Right hindlimb (tissue), 1 donor: ENCODE measurements at places on chromosomes 6 and 20.

- DNase-seq: no peak
Observed at GRCh38 chr6:132749111-132749510, 8.6 kb downstream of the VNN2 start.

- no peak for DNase-seq
Observed at GRCh38 chr6:143952060-143952778, 55.8 kb downstream of the PLAGL1 start.

DNA sequence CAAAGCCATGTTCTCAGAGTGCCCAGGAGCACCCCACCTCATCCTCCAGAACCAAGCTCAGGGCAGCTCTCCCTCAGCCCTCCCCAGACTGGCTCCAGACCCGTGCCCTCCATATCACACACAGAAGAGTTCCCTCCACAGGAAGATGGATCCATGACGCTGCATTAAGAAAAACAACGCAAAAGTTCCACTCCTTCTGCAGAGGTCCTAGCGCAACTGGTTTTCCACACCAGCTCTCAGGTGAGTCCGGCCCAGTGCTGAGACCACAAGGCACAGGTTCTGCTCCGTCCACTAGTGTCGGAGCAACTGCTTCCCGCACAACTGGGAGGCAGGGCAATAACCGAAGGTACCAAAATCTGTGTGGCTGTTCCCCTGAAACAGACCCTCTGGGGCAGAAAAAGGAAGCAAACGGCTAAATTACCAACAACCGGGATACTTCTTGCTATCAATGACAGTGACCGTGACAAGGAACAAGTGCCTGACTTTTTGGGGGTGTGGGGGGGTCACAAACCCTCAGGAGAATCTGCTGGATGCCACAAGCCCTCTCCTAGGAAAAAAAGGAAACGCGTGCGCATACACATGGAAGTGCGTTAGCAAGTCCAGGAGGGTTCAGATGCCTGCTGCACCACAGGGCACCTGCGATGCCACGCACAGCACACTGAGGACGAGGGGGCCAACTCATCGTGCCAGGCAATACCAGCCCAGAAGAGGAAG is 49.2 kb downstream of the MYH7B start:
- DNase-seq: peak; percentile 6

GRCh38 chr6:5851261-5851757 is 155.4 kb downstream of the NRN1 start:
- DNase-seq: peak; percentile 68

DNA sequence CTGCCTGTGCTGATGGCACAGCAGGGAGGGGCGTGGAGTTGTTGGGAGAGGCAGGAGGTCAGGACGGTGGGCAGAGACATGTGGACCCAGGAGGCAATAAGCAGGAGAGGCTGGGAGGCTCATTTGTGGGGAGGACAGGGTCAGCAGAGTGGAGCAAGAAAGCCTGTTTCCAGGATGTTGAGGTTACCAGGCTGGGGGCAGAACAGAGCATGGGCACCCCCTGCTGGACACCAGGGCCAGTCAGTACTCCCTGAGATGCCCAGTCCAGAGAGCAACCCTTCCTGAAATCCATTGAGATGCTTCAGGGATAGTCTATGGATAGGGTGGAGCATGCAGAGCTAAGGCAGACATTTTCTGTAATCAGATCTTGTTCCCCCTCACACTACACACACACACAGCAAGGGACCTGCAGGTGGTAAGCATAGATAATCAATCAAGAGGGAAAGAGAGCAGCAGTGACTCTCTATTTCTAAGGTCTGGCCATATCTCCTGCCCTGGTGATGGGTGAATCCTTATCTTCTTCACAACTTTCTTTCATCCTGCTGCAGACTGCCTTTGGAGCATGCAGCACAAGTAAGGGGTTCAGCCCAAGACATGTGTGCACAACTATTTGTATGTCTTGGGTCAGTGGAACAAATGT is 41.7 kb downstream of the MOCS1 start:
- peak; percentile 72 for DNase-seq

DNA sequence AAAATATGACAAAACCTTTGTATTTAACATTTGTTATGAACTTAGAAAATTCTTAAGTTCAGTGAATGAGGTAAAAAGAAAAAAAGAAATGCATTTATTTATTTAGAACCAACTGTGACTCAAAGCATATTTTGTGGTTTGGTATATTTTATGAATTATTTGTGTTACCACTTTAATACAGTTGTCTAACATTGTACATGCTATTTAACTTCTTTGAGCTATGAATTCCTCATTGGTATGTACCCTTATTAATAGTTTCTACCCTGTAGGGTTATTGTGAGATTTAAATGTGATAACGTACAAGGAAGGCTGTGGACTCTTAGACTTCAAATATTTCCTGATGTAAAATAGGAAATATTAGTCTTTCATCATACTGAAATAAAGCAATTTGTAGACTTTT is 162.6 kb downstream of the MMUT start:
- DNase-seq: no peak

- DNase-seq: no peak
Observed at GRCh38 chr6:106925948-106926347, 48.6 kb downstream of the CD24 start.

DNA sequence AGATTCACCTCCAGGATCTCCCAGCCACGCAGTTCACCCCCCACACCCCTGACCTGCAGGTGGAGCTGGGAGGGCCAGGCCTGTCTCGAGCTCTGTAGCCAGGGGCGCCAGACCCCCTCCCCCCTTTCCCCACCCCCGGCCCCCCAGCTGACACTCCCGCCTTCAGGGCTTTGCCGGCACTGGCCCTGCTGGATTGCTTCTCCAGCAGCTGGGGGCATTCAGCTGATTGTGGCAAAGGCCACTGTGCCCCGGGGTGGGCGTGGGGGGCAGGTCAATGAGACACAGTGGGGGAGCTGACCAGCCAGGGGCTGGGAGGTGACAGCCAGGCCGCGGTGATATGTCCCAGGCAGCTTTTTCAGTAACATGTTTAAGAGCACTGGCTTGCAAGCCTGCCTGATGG is 22.2 kb downstream of the ZBP1 start:
- DNase-seq: no peak

GRCh38 chr6:149723771-149724417 is 6.0 kb upstream of the LATS1 start:
- DNase-seq: no peak

- DNase-seq: no peak
Observed at GRCh38 chr6:25981568-25982263, 19.1 kb downstream of the TRIM38 start.

DNA sequence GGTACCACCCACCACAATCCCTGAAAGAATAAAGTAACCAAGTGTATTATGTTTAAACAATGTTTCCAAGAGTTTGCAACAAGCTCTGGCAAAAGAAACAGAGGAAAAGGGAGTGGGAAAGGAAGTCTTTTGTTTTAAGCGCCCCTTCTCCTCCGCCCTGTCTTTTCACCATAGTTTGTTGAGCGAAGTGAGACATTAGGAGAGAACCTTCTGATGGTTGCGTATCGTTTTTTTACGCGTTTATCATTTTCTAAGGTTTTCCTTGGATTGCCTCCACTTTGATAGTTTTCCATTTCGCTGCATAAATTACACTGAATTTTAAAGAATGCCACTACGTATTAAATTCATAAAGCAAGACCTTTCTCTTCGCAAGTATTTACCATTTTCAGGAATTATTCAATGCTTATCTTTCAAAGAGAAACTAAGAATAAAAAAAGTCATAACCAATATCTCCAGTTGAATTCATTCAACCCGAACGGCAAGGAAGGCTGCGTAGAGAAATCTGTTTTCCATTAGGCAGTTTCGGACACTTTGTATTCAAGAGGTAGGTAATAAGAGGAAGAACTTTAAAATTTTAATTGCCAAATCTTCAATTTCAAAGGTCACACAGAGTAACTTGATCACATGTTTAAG is 920 bp upstream of the EPHA7 start:
- no peak for DNase-seq

DNA sequence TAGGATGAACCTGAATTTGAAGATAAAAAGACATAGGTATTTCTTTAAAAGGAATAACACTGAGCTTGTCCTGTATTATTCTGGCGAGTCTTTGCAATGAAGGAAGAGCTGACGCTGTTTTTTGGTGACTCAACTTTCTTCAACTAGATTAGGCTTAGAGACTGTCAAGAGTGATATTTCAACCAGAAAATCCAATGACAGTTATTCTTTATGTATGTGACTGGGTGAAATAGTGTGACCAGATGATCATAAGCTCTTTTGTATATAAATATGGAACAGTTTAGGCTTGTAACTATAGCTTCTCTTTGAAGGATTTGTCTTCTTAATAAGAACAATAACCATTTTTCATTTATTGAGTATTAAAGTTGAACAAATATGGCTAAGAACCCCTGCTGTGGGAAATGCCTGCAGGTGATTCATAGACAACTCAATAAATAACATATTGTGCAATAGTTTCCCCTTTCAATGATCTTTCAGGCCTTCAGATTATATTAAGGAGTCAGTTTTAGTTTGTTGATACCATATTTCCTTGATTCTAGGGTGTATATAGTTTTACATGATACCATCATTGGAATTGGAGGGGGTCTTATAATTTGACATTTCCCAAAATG is 265.6 kb upstream of the JAG1 start:
- DNase-seq: no peak

DNA sequence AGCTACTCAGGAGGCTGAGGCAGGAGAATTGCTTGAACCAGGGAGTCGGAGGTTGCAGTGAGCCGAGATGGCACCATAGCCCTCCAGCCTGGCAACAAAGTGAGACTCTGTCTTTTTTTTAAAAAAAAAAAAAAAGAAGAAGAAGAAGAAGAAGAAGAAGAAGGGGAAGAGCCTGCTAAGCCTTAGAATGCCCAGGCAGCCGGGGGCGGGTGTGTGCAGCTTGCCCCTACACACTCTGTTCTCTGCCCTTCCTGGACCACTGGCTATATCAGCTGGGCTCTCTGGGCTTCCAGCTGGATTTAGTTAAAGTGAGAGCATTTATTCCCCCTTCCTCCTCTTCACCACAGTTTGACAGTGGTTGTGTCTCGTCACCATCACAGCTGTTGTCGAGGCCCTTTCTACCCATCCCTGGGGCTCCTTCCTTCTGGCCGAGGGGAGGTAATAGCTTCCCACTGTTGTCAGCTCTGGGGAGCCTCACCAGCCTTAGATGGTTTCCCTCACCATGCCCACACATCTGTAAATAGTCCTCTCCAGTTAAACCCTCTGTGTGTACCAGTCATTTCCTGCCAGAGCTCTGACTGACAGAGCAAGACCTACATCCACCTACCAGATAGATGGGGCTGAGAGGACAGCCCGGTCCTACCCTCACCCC is 77.6 kb downstream of the TRERF1 start:
- DNase-seq: no peak

- DNase-seq: no peak
Observed at GRCh38 chr6:168451805-168452517, 11.0 kb downstream of the SMOC2 start.

DNA sequence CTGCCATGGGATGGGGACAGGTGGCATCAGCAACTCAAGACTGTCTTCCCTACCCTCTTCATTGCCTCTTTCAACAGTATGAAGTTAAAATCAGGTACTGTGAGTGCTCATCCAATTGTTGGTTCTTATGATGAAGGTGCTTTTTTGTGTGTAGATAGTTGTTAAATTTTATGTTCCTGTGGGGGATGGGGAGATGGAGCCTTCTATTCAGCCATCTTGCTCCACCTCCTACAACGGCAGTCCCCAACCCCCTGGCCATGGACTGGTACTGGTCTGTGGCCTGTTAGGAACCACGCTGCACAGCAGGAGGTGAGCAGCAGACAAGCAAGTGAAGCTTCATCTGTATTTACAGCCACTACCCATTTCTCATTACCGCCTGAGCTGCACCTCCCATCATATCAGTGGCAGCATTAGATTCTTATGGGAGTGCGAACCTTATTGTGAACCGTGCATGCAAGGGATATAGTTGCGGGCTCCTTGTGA is 47.8 kb upstream of the TOP1 start:
- DNase-seq: no peak

- no peak for DNase-seq
Observed at GRCh38 chr20:56582542-56582941, 46.6 kb upstream of the TFAP2C start.

- DNase-seq: no peak
Observed at GRCh38 chr6:147961481-147962141, 381.0 kb upstream of the SASH1 start.

GRCh38 chr6:8589941-8590729 is 154.8 kb upstream of the SLC35B3 start:
- DNase-seq: no peak

DNA sequence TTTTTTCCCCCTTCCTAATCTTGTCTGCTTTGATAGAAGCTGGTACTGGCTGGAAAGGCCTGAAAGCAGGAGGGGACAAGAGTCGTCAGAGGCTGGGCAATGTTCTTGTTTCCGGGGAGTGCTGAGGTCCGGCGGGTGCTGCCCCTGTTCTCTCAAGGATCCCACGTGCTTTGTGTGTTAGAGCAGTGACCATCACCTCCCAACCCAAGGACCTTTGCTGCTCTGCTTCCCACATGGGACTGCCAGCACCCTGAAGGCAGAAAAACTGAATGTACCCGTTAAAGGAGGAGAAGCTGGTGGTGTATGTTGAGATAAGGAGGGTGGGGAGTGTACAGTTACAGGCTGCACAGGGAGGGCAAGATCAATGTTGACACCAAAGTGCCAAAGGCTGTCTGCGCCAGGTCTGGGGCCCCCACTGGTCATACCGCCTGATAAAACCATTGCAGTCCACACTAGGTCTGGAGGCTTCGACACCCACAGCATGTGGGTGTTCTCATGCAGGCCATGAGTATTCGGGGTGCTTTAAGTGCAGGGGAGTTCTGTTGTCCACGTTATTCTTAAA is 15.0 kb downstream of the C20orf173 start:
- no peak for DNase-seq

- DNase-seq: no peak
Observed at GRCh38 chr6:147106759-147107401, 97.3 kb upstream of the STXBP5 start.

GRCh38 chr20:3277686-3278465 is 38.9 kb upstream of the SLC4A11 start:
- DNase-seq: no peak

GRCh38 chr6:107323133-107323785 is 136.1 kb downstream of the PDSS2 start:
- no peak for DNase-seq

- DNase-seq: no peak
Observed at GRCh38 chr6:79949233-79949632, 1.9 kb upstream of the ELOVL4 start.

DNA sequence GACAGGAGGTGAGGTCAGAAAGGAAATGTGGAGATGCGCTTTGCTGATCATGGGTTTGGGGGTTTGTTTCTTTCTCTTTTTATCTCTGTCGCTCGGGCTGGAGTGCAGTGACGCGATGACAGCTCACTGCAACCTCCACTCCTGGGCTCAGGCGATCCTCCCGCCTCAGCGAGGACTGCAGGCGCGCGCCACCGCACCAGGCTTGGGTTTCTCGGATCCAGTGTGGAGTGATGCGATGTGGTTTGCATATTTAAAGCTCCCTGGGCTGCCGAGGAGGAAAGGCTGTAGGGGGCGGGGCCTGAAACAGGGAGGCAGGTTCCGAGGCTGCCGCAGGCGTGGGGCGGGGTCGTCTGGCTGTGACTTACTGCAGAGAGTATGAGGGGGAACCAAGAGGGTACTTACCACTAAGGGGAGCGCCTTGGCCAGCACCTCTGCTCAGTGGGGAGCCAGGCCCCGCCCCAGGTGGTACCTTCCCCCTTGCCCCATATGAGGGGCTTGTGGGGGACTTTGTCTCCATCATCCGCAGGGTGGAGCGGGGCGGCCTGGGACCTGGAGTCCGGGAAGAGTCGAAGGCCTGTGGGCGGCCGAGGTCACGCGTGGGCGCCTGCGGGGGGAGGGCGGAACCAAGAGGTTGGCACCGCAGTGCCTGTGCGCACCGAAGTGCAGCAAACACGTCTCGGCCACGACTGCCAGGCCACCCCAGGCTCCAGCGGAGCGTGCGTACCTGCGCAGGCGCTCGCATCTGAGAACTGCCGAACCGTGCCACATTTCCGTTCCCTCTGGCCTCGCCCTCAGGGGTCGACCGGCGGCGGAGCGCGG is 12.7 kb upstream of the BAK1 start:
- no peak for DNase-seq

GRCh38 chr6:168370310-168370991 is 50.9 kb upstream of the DACT2 start:
- peak; percentile 81 for DNase-seq
